ENCODE measurements at places on chromosomes 16 and 17. TPM values are rescaled to one million over a fixed set of nuclear protein-coding genes. Genes with fewer than 3 reads are reported as not detected.

ANKRD40CL gene
- not detected for total RNA-seq

ATP2C2 gene
- total RNA-seq = not detected

CCDC200 gene
- total RNA-seq = not detected

SPEM1 gene
- total RNA-seq = not detected

CCDC40 gene
- total RNA-seq = 1.5 TPM

MYH8 gene
- total RNA-seq = not detected

DNA sequence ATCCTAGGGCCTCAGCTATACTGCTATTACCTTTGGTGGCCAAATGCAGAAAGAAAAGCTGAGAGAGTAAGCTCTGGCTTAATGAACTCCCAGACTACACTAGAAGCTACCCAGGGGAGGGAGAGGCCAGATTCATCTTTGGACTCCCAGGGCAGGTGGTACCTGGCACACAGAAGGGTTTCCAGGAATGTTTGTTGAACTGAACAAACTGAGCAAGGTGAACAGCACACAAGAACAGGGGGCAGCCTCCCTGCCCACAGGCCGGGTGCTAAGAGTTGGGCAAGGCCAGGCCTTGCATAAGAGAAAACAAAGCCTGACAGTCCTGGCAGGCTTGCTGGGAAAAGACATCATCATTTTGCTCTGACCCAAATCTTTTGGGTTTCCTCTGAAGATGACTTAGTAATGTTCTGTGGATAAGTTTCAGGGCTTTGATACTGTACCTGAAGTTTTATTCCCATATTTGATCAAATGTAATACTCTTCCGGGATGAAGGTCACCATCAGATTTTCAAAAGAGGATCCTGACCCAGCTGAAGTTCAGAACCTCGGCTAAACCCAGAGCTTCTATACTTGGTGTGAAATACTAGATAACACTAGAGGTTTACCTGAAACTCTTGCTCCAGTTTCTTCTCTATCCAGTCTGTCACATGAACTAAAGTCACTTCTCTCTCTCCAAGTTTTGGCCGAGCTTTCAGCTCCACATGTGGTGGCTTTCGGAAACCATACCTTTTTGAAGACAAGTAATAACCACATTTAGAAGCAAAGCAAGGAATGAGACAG is 20.5 kb upstream of the ERN1 start:
- no peak for DNase-seq

DNA sequence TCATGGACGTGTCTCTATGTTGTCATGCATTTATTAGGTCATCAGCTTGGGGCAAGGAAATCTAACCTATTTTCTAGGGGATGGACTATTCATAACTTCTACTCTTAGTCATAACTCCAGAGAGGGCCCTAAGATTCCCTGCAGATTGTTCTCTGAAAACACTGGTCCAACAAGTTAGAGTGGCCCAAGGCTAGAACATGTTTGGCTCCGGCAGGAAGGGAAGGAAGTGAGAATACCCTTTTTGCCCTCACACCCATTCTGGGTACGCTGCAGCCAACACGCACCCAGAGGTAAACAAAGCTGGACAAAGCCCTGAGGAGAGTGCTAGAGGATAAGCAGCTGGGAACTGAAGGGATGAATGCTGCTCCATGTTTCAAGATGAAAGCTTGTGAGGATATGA is 9.9 kb downstream of the C16orf86 start:
- no peak for DNase-seq

DNA sequence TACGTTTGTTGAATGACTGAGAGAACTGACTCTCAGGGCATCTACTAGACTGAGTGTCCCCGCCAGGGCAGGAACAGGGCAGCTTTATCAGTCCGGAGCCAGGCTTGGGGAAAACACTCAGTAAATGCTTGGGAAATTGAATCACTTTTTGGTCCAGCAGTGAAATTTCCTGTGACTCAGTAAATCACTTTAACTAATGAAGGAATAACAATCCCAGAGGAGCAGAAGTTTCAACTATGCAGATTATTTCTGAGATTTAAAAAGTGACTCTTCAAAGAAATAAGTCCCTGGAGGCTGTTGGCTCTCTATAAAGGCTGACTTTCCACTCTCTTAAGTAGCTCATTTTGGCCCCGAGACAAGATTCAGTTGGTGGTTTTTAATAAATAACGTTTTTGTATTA is 101.8 kb downstream of the FOXL1 start:
- peak; percentile 94 for DNase-seq

GRCh38 chr16:20726661-20727060 is 15.0 kb downstream of the THUMPD1 start:
- no peak for DNase-seq

GRCh38 chr17:28725166-28725659 is 820 bp downstream of the TLCD1 start:
- peak; percentile 61 for DNase-seq

- no peak for DNase-seq
Measured at GRCh38 chr16:75107505-75107904, 9.1 kb downstream of the LDHD start.

GRCh38 chr16:64773184-64773583 is 348.7 kb downstream of the CDH11 start:
- no peak for DNase-seq

- DNase-seq = no peak
Measured at GRCh38 chr17:74618451-74618850, 5.1 kb downstream of the CD300E start.

DNA sequence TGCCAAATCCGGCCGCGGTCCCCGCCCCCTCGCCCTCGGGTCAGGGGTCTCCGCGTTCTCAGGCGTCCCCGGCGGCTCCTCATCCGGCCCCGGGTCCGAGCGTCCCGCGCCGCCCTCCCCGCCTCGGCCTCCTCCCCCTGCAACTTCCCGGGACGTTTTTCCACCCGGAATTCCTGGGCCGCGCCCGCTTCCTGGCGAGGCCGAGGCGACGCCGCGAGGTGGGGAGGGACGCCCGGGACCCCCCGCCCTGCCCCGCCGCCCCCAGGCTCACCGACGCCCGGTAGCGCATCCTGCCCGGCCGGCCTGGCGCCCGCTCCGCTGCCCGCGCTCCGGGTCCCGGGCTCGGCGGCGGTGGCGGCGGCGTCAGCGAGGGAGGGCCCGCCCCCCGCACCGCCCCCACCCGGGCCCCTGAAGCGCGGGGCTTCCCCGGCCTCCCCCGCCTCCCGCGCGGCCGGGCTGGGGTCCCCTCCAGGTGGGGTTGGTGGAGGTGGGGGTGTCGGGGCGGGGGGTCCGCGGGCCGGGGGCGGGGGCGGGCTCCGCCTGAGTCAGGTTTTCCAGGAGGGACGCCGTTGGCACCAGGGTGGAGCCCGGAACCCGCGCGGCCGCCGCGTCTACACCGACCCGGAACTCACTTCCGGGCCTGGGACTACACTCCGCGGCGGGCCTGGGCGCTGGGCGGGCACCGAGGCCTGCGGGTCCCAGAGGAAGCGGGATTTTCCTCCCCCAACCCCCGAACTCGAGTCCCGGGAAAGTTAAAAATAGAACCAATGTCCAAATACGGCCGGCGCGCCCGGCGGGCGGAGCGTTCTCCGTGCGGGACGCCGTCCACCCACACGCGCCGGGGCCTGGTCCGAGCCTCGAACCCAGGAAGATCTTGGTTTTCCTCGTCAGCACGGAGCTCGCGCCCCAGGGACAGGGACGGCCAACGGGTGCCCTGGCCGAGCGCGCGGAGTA is 6.8 kb downstream of the MYO1C start:
- peak; percentile 65 for DNase-seq

DNA sequence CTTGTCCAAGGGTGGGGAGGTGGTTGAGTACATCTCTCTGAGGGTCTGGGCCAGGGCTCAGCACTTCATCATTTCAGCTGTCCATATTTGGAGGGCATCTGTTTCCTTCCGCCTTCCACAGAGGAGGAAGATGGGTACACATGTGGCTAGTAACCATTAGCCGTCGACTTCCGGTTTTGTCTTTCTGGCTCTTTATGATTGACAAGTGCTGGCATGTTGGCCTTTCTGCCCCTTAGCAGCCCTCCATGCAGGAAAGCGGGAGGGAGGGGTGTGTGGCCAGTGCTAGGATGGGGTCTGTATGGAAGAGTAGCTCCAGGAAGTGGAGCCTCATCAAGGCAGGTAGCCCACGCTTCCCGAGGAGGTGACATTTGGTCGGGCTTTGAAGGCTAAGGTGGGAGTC is 69.6 kb downstream of the RAI1 start:
- no peak for DNase-seq

GRCh38 chr17:39701784-39702422 is 2.0 kb downstream of the ERBB2 start:
- DNase-seq = no peak

DNA sequence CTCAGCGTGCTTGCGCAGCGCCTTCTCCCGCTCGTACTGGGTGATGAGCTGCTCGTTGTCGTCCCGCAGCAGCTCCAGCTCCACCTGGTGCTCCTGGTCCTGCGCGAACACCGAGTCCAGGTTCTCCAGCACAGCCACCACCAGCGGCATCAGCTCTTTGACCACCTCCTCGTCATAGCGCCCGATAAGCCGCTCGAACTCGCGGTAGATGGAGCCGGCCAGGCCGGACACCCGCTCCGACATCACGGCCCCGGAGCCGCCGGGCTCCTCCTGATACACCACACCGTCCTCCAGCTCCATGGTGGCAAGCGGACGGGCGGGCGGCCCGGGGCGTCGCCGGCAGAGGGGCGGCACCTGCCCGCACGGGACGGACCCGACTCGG is 320 bp downstream of the SPAG9 start:
- peak; percentile 42 for DNase-seq

- DNase-seq = no peak
Measured at GRCh38 chr17:72882426-72882825, 210.1 kb downstream of the SLC39A11 start.

GRCh38 chr17:50192618-50193291 is 8.7 kb downstream of the COL1A1 start:
- no peak for DNase-seq

- no peak for DNase-seq
Measured at GRCh38 chr17:72642720-72643119, 449.8 kb downstream of the SLC39A11 start.

DNA sequence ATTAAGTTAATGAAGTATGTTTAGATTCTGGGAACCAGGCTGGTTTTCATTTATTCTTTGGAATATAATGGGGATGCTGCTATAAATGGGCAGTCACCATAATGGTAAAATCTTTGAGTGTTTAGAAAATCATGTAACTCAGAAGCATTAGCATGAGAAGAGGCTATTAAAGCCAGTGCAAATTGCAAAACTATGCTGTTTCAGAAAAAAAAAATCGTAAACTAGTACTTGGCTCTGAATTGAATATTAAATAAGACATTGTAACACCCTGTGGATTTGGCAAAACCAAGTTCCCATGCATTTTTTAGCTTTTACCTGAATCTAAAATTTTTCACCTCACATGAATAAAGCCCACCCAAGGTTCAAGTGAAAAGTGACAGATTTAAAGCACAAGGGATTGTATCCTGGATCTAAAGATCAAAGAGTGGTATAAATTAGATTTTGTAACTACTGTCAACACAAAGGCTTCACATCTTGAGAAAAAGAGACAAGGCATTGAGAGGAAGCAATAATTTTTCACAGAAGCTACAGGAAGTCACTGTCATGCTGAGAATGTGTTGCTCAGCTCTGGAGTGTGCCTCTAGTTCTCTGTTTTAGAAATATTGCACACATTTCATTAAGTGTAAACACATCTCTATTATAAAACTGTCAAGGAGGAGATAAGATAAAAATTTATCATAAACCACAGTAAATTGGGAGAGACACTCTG is 142.2 kb downstream of the ABCA8 start:
- DNase-seq = peak; percentile 22

DNA sequence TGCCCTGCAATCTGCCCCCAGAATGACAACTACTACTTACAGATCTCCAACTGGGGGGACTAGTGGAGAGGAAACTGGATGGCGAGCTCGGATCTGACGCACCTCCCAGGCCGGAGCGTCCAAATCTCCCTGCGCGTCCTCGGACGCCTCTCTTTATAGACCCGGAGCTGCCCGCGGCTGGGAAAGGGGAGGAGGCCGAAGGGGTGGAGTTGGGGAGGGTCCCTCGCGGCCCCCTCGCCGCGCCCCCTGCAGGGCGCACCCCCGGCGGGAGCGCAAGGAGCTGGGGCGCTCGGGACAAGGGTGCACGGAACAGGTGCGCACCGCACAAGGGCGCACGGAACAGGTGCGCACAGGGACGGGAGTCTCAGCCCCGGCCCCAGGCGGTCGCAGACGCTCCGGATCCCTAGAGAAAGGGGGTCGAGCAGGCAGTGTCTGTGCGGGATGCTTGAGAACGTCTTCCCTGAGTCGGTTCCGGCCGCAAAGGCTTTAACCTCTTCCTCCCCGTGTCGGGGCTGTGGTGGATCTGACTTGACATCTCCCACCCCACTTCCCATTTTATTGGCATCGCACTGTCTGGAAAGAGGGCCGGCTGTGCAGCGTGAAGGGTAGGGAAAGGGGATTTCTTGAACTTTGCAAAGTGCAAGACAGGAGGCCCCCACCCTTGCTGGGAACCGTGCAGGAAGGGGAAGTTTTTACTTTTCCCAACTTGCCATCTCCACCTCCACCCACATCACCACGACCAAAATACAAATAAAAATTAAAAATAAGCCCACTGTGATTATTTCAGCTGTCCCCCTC is at the start of gene MYH11:
Gene MYH11 (minus strand): TSS at position 128 of the 798 bp plus-strand sequence. CDS start 18,776 bp downstream, outside the sequence.
- DNase-seq = no peak
